Stimulated activated CD4-positive, alpha-beta T cell treated with anti-CD3 and anti-CD28 coated beads, Interleukin-12 subunit alpha, Interleukin-12 subunit beta, amount 100 ng/mL, for 24 hours (primary cell): ENCODE measurements at places on chromosomes 4 and X.

DNA sequence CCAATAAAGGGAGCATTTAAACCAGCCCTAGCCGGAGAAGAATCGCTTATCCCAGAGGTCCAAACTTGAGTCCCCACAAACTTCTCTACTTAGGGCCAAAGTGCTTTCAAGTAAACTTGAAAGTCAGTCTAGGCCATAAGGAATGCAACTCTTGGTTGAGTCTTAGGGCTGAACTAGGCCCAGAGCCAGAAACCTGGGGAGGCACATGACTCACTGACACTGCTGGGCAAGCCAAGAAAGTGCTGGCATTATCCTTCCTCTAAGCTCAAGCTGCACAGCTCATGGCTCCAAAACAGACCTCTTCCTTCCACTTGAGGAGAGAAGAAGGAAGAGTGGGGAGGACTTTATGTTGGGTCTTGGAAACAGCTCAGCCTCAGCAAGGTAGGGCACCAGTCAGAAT, 1257.3 kb upstream of the DIAPH2 start:
- no peak for DNase-seq

DNA sequence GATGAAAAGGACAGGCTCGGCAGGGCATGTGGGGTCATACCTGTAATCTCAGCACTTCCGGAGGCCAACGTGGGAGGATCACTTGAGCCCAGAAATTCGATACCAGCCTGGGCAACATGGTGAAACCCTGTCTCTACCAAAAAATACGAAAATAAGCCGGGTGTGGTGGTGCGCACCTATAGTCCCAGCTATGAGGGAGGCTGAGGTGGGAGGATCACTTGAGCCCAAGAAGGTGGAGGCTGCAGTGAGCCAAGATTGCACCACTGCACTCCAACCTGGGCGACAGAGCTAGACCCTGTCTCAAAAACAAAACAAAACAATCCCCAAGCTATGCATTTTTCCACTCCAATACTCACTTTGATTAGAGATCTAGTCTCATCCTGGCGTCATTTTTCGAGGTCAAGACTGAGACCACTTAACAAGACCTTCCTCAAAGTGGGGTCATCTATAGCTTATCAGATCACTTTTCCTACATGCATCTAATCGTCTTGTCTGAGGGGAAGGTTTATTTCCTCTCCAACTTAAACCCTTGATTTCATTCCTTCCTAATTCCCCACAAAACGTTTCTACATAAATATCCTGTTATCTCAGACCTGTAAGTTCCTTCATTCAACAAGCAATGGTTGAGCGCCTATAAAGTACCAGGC, 1.3 kb downstream of the NKAP start:
- DNase-seq = no peak

DNA sequence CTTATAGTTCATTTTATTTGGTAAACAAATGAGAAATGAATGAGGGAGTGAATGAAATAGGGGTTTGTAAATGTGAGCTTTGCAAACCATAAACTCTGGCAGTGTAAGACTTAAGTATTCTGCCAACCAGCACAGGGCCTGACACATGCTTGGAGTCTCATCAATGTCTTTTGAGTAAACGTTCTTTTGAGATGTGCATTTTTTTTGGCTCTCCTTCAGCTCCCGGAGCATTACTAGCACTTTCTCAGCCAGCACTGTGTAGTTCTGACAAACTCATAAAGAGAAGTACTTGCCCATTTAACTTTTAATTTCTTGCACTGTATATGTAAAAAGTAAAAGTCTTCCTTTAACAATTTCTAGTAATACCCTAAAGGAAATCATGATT, 245.3 kb downstream of the HS3ST1 start:
- DNase-seq = no peak

DNA sequence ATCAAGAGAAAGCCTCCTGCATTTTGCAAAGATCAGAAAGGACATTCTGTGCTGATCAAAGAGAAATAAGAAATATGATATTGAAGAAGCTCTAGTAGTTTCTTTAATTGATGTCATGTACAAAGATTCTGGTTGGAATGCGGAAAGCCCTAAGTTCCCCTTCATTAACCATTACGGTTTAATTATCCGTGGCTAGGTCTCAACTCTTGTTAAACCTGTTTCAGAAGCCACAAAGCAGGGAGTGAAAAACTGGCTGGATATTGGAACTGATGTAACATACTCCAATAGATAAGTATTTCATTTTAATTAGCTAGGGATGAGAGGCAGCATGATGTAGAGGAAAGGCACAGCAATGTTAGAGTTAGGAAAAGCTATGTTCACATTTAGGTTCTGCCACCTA, 55.7 kb downstream of the SPANXN3 start:
- no peak for DNase-seq

- no peak for DNase-seq
These were observed 111.9 kb downstream of the PHKA2 start for GRCh38 chrX:18871970-18872369.

GRCh38 chr4:138003248-138003647, 238.9 kb downstream of the SLC7A11 start:
- no peak for DNase-seq
